ENCODE measurements at places on chromosomes 1 and 21. TPM values are rescaled to one million over a fixed set of nuclear protein-coding genes. Genes with fewer than 3 reads are reported as not detected.
A peak's percentile ranks its signal among the peaks of the same experiment; 100 is the strongest.

- H3K4me3 ChIP-seq = peak overlapping the region; percentile 74
- peak; percentile 89 for DNase-seq
Measured at GRCh38 chr1:202861420-202862132, 27.4 kb downstream of the RABIF start.

Gene MPL
- not detected for polyA plus RNA-seq

- no peaks in the 10 kb centered on the region for H3K27me3 ChIP-seq
- no peaks in the 10 kb centered on the region for H3K36me3 ChIP-seq
- H3K4me1 ChIP-seq = no peaks in the 10 kb centered on the region
- H3K4me3 ChIP-seq = no peak overlapping the region
- H3K27ac ChIP-seq = no peak overlapping the region
- no peak for DNase-seq
Measured at GRCh38 chr1:64038965-64039364, 164.5 kb upstream of the UBE2U start.

Gene DDR2
- polyA plus RNA-seq = 1.2 TPM

All from liver (tissue), 10 donors.